ENCODE measurements at places on chromosomes 7 and 10.

DNA sequence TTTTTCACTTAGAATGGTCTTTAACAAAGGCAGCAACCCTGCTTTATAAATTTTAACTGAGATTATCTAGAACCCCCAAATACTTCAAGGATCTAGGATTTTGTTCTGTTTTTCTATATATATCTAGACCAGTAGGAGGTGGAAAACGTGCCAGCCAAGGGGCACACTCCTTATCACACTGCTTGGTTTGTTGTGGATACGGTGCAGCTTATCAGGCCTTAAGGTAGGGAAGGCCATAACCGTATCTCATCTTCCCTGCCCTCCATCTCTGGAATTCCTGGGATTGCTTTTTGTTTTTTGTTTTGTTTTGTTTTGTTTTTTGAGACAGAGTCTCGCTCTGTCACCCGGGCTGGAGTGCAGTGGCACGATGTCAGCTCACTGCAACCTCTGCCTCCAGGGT, 75.4 kb downstream of the MPLKIP start:
- DNase-seq = no peak

DNA sequence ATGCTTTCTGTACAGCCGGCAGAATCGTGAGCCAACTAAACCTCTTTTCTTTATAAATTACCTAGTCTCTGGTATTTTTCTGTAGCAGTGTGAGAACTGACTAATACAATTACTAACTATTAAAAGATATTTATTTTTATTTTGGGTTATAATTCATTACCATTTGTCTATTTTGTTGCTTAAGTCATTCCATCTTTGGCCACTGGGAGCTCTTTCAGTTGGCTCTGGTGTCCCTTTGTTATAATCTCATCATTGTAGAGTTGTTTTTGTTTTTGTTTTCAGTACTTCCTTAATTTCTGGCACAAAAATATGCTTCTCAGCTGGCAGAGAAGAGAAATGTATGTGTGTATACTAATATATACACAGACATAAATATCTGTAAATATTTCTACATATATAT, 807.9 kb upstream of the MBL2 start:
- DNase-seq = no peak

- no peak for DNase-seq
Observed at GRCh38 chr7:129375141-129375938, 58.9 kb upstream of the STRIP2 start.

GRCh38 chr10:18760836-18761235, 101.6 kb downstream of the ARL5B start:
- no peak for DNase-seq

DNA sequence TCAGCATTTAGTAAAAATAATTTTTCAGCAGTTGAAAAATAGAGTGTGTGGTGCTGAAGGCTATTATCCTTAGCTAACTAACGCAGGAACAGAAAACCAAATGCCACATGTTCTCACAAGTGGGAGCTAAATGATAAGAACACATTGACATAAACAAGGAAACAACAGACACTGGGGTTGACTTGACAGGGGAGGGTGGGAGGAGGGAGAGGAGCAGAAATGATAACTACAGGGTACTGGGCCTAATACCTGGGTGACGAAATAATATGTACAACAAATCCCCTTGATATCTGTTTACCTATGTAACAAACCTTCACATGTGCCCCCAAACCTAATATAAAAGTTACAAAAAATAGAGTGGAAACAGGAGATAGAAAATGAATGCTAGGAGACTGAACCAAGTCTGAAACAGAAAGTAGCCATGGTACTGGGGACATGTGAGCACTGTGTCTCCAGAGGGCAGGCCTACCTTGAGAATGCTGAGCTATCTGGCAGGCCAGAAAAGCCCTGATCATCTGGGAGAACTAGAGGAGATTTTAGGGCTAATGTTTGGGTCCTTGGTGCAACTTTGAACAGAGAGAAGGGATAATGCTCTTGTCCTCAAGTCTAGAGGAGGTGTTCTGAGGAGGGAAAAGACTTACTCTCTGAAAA, 4.7 kb upstream of the EFCAB10 start:
- DNase-seq = no peak

- DNase-seq = no peak
Observed at GRCh38 chr10:90317172-90317571, 540.7 kb downstream of the HTR7 start.

DNA sequence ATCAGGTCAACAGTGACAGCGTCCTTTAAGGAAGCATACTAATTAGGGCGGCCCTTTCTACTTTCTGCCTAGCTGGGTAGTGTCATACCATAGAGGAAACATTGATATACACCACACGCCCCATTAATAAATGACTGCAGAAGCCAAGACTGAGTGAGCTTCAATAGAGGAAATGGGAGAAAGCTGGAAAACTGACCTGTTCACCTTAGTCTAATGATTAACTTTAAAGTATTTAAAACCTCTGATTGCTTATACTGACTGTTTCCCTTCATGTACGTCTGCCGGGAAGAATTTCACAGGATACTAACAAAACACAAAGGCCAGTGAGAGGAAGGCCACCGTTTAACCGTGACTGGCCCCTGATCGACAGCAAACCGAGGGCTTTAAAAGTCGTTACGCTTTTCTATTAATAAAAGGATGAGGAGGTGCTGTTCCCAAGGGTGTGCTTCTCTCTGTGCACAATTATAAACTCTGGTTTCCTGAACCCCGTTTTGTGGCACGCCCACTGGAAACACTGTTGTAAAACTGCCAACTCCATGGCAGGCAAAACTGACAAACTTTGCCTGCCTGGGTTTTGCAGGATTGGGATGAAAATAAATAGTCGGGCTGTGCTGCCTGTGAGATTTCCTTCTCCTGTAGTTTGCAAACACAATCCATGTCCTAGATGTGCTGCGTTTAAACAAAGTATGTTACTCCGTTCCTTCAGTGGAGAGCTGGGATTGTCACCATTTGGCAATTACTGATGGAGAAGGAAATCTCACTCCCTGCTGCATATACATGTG, 137.6 kb downstream of the NRP1 start:
- no peak for DNase-seq

DNA sequence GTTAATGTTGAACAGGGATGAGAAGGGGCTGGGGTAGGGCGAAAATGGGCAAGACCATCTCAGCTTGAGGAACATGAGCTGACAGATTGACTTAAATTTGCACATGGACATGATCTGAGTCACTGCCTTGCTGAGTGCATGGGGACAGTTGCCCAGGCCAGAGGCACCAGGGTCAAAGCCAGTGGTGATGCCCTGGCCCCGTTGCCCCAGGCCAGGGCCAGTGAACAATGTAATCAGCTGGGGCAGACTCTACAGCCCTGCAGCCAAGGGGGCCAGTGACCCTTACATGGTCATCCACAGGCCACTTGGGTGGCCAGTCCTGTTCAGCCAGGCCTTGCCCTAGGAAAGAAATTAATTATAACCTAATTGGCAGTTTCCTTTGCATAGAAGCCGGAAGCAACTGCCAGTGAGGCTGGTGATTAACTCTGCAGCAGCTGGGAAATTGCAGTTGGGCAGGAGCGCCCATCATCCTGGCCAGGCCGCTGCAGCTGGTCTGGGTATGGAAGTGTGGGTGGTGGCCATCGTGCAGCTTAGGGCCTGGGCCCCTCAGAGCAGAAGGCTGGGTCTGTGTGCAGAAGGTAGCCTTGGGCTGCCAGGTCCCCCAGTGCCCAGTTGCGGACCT, 9.6 kb downstream of the RET start:
- DNase-seq = no peak

- DNase-seq = no peak
Observed at GRCh38 chr7:137760111-137760510, 86.7 kb downstream of the DGKI start.

GRCh38 chr7:37832194-37832593, 16.2 kb upstream of the NME8 start:
- DNase-seq = peak; percentile 31

DNA sequence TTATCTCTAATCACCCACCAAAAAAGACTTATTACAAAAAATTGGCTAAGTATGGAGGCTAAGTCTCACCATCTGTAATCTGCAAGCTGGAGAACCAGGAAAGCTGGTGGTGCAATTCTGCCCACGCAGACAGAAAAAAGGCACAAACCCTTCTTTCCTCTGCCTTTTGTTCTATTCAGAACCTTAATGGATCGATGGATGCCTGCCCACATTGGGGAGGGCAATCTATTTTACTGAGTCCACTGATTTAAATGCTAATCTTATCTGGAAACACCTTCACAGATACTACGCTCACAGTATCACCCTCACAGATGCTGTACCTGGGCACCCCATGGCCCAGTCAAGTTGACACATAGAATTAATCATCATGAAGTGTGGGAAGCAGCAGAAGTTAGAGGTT, 10.2 kb downstream of the IGFBP3 start:
- DNase-seq = no peak

DNA sequence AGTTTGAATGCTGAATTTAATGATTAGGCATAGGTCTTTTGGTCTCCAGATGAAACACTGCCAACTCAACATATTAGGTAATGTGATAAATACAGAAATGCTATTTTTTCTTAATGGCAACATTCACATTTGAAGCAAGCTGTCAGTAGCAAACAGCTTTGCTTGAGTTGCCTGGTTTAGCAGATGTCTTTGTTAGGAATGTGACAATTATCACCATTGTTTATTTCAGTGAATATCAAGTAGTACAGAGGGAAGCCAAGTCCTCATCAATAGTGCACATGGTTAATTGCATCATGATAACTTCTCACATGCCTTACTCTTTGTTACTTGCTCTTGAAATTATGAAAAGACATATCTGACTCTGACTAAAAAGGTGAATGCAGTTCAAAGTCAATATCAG, 23.7 kb upstream of the SEPTIN7 start:
- DNase-seq = no peak

DNA sequence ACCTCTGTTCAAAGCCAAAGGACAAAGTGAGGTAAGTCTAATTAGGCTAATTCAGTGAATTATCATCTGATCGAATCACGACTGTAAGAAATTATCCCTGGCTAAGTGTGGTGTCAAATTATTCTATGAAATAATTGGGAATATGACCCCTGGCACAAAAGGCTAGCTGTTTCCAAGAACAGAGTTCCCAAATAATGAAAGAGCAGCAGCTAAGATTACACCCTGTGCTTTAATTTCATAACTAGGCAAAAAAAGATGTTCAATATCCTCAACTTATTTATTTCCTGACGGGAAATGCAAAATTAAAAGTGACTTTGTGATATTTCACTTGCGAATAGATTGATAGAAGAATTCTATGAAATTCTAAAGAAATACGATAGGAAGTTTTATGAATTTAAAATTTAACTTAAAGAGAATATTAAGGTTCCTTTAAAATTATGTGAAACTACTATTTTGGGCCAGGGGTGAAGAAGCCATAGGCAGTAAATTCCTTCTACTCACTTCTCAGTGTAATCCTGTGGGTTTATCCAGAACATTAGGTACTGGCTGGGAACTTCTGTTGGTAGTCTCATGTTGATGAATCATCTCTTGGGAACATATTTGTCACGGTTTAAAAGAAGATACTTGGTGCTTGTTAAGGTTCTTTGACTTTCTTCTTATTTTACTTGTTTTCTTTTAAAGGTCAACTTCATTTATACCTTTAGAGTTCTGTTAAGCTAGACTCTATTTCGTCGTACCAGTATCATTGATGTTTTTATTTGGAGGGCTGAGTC, 148.5 kb downstream of the POLR1F start:
- DNase-seq = no peak

GRCh38 chr7:32142649-32143048, 72.4 kb upstream of the PDE1C start:
- DNase-seq = no peak
